Activated naive CD4-positive, alpha-beta T cell treated with anti-CD3 and anti-CD28 coated beads, Interleukin-2, amount 10 ng/mL, durations not matched to agents 7 days and 5 days (primary cell): ENCODE measurements at places on chromosomes 4 and X.

- no peak for DNase-seq
Observed at GRCh38 chrX:136899221-136899620, 18.7 kb upstream of the RBMX start.

- no peak for DNase-seq
Observed at GRCh38 chr4:172390331-172390730, 577.1 kb downstream of the GALNTL6 start.

DNA sequence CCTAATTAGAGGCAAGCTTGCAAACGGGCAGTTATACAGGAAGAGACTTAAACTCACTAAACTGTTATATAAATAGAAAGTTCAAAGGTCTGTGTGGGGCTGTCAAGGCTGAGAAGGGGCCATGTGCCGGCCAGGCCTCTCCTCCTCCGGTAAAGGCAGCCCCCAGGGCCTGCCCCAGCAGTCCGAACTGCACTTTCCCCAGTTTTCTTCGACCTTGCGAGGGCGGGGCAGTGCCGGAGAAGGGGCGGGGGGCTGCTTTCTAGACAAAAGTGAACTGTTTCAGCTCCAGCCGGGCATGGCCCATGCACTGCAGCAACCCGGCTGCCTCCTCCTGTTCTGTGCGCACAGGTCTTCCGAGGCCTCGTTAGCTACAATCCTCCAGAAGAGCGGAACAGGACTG, 4.1 kb downstream of the AFF2 start:
- DNase-seq, result no peak

DNA sequence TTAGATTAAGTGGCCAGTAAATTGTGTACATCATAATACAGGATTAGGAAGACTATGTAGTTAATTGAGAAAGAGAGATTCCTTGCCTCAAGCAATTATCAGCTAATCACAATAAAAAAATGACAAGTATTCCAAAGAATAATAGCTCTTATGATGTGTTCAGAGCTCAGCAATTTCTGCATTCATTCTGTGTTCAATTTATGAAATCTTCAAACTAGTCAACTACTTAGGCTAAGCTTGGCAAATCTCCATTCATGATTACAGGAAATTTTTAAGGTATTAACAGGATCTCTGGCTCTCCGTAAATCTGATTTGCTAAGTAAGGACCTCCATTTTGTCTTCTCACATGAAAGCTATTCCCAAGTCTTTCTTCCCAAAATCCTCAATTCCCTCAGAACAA, 256.9 kb upstream of the TEX13A start:
- no peak for DNase-seq

GRCh38 chrX:124348182-124348581, 1.8 kb downstream of the SH2D1A start:
- no peak for DNase-seq

DNA sequence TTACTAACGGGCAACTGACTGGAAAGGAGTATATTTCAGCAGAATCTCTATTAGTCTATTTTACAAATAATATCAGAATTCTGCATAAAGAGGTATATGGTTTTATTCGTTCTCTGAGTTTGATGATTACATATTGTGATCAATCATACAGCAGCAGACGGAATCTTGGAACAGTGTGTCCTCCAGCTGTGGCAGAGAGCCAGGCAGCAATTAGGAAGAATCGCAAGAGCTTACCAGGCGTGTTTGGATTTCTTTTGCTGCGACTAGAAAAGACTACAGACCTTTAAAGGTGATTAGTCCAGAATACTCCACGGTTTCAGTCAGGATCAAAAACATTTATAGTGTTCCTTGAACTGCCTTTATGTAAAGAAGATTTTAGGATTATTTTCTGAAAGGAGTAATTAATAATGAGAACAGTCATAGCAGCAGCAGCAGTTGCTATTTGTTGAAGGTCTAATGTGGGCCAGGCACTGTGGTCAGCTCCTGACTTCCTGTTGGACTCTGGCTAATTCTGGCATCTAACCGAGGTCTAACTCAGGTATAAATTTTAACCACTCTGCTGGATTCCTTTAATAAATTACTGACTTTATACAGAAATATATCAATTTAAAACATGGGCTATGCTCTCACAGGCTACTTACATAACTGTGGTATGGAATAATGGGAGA, 225.3 kb upstream of the CXorf66 start:
- DNase-seq, result no peak

- no peak for DNase-seq
Observed at GRCh38 chrX:151702741-151703340, 7.6 kb downstream of the PRRG3 start.

- DNase-seq, result no peak
Observed at GRCh38 chr4:67109276-67109675, 436.0 kb downstream of the CENPC start.

DNA sequence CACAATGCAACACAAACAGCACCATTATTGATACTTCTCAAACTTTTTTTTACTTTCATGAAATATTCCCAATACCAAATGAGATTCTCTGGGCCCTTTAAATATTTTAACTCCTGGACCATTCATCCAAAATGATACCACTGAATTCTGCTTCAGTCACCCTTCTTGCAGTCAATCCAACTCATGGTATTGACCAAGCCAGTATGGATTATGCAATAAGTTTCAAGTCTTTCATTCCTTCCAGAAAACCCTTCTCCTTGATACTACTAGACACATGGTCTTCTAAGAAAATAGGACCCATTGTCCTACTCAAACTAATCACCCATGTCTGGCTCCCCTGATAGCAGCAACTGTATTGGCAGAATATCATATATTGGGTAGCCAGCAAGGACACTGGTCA, 23.0 kb downstream of the ZNF721 start:
- DNase-seq, result no peak

DNA sequence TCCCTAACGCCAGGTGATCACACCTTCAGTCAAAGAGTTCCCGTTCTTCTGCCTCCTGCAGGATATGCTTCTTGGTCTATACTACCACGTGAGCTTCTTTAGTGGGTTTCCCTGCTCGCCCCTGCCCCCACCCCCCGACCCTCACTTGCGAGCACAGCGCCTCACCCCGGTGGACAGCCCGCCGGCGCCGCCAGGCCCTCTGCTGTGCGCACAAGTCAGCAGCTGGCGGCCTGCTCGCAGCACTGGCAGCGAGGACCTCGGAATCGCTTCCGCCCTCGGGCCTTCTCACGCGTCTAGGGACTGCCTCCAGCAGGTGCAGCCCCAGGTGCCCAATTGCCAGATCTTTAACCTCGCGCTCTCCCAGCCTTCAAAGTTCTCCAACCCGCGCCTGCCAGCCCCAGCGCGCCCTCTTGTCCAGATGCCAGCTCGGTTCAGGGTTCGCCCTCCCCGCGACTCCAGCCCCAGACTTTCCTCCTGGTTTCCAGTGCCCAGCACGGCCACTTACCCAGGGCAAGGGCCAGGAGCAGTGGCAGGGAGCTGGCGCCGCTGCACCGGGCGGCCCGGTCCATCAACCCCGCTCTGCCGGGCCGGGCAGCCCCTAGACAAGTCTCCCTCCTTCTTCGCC, 454 bp downstream of the BTC start:
- DNase-seq, result peak; percentile 20

DNA sequence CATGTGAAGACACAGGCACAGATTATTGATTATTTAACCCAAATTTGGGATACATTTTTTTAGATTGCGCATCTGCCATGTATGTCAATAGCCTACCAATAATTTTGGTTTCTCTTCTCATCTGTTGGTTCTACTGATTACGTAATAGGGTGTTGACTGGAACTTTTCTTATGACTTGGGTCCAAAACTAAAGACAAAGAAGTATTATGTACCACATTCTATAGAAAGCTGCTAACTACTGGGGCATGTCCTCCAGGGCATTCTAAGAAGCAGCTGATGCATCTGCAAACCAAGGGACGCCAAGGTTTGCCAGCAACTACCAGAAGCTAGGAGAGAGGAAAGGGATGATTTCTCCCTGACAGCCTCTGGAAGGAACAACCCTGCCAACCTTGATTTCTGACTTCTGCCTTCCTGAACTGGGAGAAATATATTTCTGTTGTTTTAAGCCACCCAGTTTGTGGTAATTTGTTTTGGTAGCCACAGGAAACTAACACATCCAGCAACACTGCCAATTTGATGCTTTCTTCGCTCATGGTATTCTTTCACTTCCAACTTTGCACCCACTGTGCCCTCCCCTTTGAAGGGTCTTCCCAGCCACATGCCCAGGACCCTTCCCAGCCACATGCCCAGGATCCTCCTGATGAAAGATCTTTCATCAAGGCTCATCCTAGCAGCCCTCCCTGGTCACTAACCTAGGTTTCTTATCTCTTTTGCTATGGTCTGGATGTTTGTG, 15.9 kb upstream of the TLR1 start:
- DNase-seq, result no peak

- no peak for DNase-seq
Observed at GRCh38 chr4:96887857-96888256, 1048.0 kb downstream of the PDHA2 start.

DNA sequence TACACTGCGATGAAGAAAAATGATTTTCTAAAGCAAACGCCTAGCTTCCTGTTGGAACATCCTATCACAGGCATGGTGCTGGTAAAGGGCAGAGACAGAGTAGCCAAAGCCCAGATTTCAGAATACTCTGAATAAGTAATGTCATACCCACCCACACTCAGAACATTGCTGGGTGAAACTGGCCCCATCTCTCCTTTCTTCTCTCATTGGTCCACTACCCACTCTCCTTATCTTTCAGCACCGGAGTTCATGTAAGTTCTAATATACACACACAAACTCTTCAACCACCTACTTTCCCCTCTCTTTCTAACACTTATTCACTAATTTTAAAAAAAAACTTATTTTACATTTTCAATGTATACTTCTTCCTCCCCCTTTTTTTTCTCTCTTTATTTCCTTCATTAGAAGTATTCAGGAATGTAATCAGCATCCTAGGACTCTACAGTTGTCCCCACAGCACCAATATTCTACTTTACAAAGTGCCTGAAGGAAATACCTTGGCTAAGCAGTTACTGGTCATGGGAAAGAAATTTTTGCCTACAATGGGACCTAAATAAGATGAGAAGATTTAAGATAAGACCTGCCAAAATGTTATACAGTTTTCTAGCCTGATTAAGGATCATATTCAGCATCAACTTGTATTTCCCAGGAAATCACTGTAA, 63.0 kb downstream of the SEC24D start:
- DNase-seq, result no peak
